ENCODE measurements at places on chromosomes 11 and 22.

- no peak for DNase-seq
Observed at GRCh38 chr11:61552108-61552635, 28.7 kb downstream of the SYT7 start.

GRCh38 chr11:121645001-121645400 is 192.2 kb upstream of the SORL1-AS1 start:
- DNase-seq = no peak

GRCh38 chr11:26348776-26349175 is 16.8 kb downstream of the ANO3 start:
- no peak for DNase-seq

DNA sequence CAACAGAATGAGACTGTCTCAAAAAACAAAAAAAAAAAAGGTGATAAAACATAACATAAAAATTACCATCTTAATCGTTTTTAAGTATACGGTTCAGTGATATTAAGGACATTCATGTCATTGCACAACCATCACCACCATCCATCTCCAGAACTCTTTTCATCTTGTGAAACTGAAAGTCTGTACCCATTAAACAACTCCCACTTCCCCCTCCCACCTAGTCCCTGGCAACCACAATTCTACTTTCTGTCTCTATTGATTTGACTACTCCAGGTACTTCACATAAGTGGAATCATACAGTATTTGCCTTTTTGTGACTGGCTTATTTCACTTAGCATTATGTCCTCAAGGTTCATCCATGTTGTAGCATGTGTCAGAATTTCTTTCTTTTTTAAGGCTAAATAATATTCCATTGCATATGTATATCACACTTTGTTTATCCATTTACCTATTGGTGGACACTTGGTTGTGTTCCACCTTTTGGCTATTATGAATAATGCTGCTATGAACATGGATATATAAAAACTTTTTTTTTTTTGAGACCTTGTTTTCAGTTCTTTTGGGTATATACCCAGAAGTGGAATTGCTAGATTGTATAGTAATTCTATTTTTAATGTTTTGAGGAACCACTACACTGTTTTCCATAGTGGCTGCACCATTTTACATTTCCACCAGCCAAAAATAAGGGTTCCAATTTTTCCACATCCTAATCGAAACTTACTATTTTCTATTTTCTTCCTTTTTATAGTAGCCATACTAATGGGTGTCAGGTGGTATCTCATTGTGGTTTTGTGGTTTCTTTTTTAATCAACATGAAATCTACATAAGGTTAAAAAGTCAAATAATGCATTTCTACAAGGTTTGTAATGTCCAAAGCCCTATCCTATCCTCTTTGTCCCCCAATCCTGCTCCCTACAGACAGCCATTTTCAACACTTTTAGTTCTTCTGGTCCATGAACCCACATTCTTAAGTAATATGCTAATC is 23.4 kb upstream of the PIK3C2A start:
- no peak for DNase-seq

DNA sequence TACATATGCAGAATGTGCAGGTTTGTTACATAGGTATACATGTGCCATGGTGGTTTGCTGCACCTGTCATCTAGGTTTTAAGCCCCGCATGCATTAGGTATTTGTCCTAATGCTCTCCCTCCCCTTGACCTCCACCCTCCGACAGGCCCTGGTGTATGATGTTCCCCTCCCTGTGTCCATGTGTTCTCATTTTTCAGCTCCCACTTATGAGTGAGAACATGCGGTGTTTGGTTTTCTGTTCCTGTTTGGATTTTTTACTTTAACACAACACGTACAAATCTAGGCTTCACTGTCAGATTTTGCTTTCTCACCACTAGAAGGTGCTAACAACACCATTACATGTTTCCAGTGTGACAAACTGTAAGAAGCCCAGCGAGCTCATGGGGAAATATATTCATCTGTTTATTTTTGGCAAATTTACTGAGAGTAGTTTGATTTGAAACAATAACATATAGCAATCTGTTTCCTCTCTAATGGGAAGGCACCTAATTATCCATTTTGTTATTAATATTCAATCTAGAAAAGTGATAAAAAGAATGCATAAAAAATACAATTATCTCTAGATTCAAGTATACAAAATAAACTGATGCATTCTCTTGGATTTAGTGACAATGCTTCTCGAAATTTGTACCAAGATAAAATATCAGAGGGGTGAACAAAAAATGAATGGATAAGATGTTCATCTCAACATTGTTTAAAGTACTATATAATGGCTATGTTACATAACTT is 23.2 kb upstream of the BIRC3 start:
- no peak for DNase-seq

- DNase-seq = no peak
Observed at GRCh38 chr22:37362621-37363020, 64.7 kb downstream of the ELFN2 start.

DNA sequence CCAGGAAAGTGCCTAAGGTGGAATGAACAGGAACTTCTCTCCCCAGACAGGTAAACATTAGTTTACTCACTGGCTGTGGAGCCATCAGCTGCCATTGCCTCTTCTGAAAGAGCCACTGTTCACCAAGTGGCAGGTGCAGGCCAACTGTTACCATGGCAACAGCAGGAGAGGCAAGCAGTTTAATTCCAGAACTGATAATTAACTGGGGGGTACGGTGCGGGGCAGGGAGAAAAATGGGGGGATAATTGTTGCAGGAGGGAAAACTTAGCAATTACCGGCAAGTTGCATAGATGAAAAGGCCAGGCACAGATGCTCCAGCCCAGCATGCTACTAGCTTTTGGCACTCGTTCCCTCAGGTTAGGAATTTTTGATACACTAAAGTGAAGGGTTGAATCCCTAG is 85.1 kb downstream of the TRIM44 start:
- DNase-seq = peak; percentile 12

GRCh38 chr22:19238900-19239299 is 52.6 kb downstream of the CLTCL1 start:
- no peak for DNase-seq

- DNase-seq = no peak
Observed at GRCh38 chr22:20542055-20542454, 34.6 kb downstream of the MED15 start.

- no peak for DNase-seq
Observed at GRCh38 chr11:8103909-8104308, 22.9 kb downstream of the TUB start.

DNA sequence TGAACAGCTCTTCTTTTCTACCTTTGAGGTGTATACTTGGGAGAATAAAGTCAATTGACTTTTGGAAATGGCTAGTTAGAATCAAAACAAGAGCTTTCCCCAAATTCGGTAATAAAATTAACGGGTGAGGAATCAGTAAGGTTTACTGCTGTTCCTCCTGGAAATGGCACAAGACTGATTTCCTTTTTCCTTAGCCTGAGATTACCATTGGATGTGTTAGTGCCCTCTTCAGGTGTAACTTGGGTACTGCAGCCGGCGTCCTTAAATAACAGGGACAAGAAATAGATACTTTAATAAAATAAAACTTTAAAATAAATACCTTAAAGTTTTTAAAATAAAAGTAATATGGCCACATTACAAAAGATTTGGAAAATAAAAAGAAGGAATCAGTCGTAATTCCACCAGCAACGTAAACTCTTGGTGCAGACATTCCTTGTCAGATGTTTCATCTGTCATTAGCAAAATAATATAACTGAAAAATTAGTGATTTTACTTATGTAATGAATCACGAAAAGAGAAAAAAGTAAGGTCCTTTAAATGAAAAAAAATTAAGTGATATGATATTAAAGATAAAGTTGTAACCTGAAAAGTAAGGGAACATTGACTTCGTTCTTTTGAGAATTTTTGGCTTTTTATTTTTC is 29.7 kb downstream of the ZFTA start:
- peak; percentile 40 for DNase-seq

- peak; percentile 49 for DNase-seq
Observed at GRCh38 chr11:113436672-113437252, 38.4 kb downstream of the DRD2 start.

DNA sequence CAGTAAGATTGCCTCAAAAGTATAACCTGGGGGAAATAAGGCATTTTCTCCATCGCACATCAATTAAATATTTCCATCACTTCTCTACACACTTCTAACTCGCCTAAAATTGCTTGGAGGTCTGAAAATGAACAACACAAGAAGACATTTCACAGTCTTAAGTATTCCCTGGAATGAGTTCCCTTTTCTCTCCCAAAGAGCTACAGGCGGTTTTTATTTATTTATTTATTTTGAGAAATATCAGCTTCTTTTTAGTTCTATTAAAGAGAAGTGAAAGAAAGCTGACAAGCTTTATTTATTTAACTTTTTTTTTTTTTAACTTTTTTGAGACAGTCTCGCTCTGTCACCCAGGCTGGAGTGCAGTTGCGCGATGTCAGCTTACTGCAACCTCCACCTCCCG is 11.5 kb upstream of the PARVB start:
- DNase-seq = no peak

DNA sequence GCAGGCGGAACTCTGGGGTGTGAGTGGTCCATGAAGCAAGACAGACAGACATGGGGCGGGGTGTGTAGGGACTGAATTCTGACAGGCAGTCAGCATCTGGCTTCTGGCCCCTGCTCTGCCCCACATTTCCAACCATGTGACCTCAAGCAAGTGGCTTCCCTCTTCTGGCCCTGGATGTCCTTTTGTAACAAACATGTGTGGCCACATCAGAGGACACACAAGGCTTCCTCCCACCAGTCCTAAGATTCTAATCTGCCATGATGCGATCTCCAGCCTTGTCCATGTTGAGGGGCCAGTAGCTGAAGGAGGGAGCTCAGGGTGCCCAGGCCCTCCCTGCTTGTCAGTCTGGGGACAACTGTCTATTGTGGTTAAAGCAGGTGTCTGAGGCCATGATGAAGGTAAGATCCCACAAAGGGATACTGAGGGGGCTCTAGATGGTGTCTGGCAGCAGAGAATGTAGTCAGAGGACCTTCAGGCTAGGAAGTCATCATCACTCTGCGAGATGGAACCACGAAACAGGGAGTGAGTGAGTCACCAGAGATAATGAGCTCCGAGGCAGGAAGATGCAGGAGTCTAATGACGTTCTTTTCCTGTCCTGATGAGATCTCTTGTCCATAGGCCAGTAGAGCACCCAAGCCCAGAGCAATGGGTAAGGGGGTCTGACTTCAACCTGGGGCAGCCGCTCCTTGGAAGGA is 27.4 kb downstream of the DRD2 start:
- DNase-seq = no peak

- no peak for DNase-seq
Observed at GRCh38 chr22:36923131-36923788, 9.8 kb downstream of the CSF2RB start.

- no peak for DNase-seq
Observed at GRCh38 chr11:130272336-130272735, 42.4 kb downstream of the ZBTB44 start.

- no peak for DNase-seq
Observed at GRCh38 chr22:36913427-36914389, at the start of gene CSF2RB. TSS of gene CSF2RB (plus strand) at chr22:36913628. CDS start at chr22:36922208, 8,580 bp downstream.

GRCh38 chr11:24082241-24082640 is 414.6 kb upstream of the LUZP2 start:
- DNase-seq = no peak

- no peak for DNase-seq
Observed at GRCh38 chr11:5831196-5831829, 10.4 kb downstream of the OR52E6 start.

DNA sequence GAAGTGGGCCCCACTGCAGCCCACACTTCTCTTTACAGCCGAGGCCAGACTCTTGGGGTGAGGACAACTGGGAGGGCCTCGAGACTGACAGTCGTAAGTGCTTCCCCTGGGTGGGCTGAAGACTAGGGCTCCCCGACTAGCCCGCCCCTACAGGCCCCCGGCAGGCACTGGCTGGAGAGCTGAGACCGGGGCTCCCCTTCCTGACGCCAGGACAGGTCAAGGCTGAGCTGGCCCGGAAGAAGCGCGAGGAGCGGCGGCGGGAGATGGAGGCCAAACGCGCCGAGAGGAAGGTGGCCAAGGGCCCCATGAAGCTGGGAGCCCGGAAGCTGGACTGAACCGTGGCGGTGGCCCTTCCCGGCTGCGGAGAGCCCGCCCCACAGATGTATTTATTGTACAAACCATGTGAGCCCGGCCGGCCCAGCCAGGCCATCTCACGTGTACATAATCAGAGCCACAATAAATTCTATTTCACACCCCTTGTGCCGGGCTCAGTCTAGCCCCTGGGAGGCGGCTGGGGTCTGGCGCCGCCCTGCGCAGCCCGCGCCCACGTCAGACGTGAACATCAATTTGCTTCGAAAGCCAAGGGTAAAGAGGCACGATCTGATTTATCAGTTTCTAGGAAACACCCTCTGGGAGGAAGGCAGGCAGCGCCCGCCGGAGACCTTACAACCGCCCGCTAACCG is 13.5 kb downstream of the SCYL1 start:
- no peak for DNase-seq

- DNase-seq = no peak
Observed at GRCh38 chr11:118657709-118658428, 21.6 kb downstream of the TREH start.

GRCh38 chr11:69310351-69310750 is 16.4 kb downstream of the MYEOV start:
- DNase-seq = no peak

- DNase-seq = no peak
Observed at GRCh38 chr11:27184458-27185312, 144.1 kb downstream of the BBOX1 start.

- no peak for DNase-seq
Observed at GRCh38 chr11:48127521-48128183, 89.0 kb upstream of the OR4B1 start.

- no peak for DNase-seq
Observed at GRCh38 chr11:569158-569885, 6.9 kb upstream of the PHRF1 start.

DNA sequence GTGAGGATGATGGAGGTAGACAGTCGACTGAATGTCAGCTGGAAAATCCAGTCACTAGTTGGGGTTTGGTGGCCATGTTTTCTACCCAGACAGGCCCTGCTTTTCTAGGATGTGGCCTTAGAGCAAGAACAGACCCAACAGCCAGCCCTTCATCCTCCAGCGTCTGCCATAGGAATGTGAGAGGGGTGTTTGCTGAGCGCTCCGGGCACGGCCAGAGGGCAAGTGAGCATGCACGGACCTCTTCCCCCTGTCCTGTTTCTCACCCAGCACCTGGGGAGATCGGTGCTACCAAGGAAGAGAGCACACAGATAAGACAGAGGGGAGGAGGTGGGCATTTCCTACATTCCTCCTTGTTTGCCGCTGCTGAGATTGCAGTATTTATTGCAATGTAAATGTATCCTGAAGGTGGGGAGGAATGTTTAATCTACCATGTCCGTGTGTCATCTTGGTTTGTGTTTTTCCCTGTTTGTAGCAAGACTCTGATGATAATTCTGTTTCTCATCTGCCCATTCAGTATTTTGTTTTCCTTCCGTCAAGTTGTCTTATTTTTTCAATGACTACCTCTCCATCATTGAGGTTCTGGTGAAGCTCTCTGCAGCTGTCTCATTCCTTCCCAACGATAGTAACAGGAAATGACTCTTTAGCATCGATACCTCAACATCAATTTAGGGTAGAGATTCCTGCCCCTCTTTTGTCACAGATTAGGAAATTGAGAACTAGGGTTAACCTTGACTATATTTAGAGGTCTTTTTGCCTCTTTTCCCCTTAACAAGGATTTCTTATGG is 4.9 kb upstream of the ATF4 start:
- no peak for DNase-seq

Data from DMS 273 treated with DMSO at 0.1 percent for 48 hours (cell line).